ENCODE measurements at places on chromosomes 13 and 19.

DNA sequence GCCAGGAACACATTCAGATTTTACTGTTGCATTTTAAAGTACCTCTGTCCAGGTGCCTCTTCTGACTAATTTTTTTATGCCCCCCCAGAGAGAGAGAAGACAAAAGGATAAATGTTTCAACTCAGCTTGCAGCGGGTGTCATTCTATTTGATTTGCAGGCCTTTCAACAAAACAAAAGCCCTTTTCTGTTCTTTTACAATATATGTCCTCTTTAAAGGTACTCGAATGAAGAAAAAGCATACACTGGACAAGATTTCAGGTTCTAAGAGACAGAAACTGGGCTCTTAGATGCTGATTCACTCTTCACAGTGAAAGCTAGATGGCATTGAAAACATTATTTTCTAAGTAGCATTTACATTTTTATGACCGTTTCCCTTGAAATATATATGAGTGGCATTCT, 2.9 kb upstream of the FRY start:
- DNase-seq, result no peak

GRCh38 chr13:33101835-33102234, 85.6 kb downstream of the KL start:
- no peak for DNase-seq

DNA sequence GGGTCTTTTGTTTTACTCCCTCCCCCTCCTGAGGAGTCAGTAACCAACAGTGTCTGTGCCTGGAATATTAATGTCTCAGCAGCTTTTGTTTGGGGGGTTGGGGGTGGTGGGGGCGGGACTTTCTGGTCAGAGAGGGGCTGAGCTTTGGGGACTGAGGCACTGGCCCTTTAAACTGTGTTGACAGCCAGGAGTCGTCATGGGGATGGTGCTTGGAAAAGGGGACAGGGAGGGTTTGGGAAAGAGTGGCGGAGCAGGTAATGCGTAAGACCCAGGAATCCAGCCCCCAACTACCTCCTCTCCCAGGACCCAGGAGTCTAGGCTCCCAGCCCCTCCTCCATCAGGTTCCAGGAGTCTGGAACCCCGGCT, 5.2 kb downstream of the CADM4 start:
- DNase-seq, result no peak

- DNase-seq, result no peak
Observed at GRCh38 chr13:34414616-34415015, 527.5 kb upstream of the NBEA start.

DNA sequence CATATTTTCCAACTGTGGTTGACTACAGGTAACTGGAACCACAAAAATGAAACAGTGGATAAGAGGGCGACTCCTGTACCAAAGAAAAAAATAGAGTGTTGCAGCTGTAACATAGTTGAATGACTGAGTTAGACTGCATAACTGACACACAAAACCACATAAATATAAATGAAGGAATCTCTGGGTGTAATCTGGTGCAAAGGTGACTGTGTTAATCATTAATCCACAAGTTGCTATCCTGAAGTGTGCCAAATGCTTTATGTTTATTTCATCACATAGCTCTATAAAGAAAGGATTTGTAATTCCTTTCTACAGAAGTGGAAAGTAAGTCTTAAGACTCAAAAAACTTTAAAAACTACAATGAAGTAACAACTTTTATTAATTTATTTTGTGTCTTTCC, 6.0 kb upstream of the GJB2 start:
- no peak for DNase-seq

DNA sequence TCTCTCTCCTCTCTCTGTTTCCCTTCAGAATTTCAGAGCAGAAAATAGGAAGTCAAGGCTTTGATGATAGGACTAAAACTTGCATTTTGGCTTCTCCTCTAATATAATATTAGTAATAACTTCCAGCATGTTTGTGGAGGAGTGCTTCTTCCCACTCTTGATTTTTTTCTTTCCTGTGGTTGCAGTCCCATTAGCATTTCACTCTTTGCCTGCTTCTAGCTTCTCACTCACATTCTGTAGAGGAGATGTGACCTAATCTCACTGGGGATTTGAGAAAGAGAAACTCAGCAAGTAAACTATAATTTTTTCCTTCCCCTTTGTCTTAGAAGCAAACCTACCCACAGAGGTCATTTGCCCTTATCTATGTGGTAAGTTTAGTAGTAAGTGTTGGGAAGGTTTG, 169.4 kb upstream of the HTR2A start:
- peak; percentile 15 for DNase-seq

DNA sequence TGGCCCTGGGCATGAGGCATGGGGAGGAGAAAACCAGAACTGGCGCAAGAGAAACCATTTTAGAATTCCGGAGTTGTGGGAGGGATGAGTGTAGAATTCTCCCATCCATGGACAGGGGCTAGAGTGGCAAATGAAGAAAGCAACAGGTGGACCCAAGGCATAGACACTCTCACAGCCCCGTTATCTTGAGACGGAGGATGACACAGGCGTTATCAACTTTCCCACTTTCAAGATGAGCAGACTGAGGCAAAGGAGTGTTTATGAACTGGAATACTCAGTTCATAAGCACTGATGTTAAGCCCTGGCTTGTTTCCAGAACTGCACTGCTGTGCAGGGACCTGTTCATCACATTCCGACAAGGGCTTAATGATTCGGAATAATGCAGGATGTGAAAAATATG, 1.1 kb upstream of the GTF3A start:
- no peak for DNase-seq

DNA sequence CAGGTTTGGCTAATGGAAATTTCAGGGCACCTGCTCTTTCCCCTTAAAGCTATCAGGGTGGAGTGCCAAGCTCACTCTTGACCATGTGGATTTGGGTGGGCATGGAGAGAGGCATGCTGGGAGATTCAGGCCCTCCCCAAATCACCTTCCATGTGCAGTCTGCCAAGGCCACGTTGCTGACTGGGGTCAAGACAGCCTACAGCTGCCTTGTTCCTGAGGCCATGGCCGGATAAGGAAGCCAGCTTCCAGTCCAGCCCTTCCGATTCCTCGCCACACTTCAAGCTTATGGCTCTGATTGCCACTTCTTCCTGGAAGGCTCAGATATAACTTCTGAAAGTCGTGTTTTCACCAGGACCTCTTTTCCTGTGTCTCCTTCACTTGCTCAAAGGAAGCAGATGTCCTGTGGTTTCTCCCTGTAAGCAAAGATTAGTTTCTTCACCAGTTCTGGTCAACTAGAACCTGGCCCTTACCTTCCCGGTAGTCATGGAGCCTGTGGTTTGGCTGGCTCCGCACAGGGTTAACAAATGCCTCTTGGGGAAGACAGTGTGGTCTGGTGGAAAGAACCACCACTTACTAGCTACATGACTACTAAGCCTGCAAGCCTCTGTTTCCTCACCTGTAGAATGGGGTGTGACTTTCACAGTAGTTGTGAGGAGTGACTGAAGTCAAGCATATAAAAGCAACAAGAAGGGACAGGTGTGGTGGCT, 16.1 kb upstream of the TPT1 start:
- peak; percentile 58 for DNase-seq

DNA sequence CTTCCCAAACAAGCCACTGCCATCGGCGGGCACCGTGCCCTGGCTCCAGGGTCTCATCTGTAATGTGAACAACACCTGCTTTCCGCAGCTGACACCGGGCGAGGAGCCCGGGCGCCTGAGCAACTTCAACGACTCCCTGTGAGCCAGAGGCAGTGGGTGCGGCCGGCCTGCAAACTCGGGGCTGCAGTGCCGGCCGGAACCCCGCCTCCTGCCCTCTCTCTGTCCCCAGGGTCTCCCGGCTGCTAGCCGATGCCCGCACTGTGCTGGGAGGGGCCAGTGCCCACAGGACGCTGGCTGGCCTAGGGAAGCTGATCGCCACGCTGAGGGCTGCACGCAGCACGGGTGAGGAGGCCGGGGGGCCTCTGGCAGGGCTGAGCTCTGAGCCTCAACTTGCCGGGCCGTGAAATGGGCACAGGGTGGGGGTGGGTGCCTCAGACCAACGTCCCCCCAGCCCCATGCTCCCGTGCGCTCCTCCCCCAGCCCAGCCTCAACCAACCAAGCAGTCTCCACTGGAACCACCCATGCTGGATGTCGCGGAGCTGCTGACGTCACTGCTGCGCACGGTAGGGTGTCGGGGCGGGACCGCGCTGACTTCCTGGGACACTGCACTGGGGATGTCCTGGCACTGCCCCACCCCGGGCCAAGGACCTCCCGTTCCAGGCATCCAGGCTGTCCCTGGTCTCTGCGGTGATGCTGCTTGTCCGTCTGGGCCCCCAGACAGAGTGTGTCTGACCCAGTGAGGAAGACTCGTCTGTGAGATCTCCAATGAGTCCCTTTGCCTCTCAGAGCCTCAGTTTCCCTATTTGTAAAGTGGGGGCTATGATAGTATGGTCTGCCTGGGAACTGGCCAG, 2.2 kb downstream of the ABCA7 start:
- no peak for DNase-seq

DNA sequence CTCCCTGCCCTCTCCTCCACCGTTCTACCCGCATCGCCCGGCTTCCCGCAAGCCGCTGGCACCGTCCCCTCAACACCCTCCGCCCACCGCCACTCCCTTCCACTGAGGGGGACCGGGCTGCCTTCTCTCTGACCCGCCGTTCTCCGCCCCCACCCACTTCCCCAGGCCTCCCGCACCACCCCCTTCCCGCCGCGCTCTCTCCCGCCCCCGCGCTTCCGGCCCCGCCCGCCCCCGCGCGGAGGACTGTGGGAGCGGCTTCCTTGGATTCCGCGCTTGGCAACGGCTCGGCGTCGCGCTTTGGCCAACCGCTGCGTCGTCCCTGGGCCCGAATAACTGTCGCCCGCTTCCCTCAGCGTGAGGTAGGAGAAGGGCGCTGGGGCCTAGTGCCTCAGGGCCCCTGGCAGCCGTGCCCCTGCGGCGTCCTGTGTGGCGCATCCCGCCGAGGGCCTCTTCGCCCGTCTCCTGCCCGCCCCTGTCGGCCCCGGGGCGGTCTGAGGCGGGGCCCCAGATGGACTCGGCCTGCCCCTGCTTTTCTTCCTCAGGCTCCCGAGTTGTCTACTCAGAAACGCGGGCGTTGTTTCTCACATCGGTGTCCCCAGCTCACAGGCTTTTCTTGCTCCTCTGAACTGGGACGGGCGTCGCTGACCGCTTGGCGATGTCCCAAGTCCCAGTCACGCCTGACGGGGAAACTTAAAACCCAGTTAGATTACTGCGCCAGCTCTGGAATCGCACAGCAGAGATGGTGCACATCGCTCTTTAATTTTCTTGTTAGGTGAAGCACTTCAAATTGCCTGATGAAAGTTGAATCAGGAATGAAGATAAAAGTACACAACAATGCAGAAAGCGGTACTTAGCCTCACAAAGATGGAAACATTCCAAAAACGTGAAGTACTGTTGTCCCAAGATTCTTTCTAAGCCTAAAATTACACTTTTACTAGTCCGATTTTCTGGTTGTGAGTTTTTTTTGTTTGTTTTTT, at the start of gene IFT88:
TSS of gene IFT88 (plus strand) at position 260 of the 977 bp plus-strand sequence. CDS start 7,229 bp downstream, outside the sequence.
- peak; percentile 78 for DNase-seq

DNA sequence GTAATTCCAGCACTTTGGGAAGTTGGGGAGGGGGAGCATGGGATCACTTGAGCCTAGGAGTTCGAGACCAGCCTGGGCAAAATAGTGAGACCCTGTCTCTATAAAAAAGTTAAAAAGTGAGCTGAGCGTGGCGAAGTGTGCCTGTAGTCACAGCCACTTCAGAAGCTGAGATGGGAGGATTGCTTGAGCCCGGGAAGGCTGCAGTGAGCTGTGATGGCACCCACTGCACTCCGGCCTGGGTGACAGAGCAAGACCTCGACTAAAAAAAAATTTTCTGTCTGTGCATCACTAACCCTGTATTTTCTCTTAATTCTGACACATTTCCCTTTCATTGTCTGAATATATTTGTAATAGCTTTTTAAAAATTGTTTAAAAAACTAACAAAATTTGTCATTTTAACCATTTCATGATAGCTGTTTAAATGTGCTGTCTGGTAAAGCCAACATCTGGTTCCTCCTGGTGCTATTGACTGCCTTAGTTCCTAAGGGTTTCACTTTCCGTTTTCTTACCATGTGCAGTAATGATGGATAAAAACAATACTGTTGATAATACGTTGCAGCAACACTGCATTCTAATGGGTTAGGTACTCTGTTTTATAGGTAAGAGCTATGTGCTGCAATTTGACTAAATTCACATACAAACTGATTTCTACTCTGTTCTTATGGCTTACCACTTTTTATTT, 29.7 kb downstream of the LATS2 start:
- peak; percentile 34 for DNase-seq

DNA sequence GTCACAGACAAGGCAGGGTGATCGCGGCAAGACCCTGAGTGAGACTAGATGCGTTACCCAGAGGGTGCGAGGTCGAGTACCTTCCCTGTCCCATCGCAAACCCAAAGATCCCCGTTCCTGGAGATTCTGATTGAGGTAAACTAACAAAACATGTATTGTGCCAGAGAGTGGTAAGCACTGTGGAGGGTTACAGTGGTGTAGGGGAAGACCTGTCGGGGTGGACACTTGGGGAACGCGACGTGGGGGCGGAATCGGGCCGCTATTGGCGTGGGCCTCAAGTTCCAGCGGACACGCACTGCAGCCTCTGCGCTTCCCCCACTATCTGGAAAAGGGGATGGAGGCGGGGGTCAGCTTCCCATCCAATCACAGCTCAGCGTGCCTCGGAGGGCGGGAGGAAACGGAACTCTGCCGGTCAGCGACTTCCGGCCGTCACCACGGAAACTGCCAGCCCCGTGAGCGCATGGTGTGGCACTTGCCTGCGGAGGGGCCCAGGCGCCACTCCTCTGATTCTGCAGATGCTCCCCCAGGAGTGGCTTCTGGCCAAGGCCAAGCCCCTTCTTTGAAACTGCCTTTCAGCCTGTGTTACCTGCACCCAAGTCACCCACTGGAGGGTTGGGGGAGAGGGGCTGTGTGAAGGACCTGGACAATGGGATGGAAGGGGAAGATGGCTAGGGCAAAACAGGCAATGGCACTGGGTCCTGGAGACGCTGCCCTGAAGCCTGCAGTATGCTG, 1.0 kb upstream of the UBE2M start:
- no peak for DNase-seq

DNA sequence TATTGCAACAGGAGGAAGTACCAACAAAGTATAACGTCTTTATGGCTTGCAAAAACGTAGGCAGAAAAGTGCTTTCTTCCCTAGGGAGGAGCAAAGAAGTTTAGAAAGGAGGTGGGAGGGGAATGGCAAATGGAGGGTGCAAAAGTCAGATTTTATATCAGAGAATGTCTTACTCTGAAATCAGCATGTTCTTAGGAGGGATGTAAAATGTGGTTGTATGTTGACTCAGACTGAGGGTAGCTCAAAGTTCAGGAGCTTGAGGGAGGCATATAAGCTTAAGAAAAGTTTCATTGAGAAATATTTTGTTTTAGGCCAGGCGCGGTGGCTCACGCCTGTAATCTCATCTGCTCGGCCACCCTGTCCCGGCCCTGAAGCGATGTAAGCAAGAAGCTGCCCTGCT, 1.7 kb downstream of the ZNF90 start:
- no peak for DNase-seq

- no peak for DNase-seq
Observed at GRCh38 chr13:98187965-98188261, 10.8 kb upstream of the RNF113B start.
